ENCODE measurements at places on chromosomes 7 and 10. TPM values are rescaled to one million over a fixed set of nuclear protein-coding genes. Genes with fewer than 3 reads are reported as not detected.

The MGAM2 gene
- not detected for total RNA-seq

The AKR1C4 gene
- not detected for total RNA-seq

The PAX4 gene
- not detected for total RNA-seq

The GCK gene
- 43.9 TPM for total RNA-seq

The CNPY1 gene
- total RNA-seq: not detected

The NUB1 gene
- 41.6 TPM for total RNA-seq

The LLCFC1 gene
- not detected for total RNA-seq

The CCNY gene
- total RNA-seq: 219 TPM

The BMI1 gene
- 23.3 TPM for total RNA-seq

The SFTPA1 gene
- total RNA-seq: not detected

The IL6 gene
- not detected for total RNA-seq

The IKZF1 gene
- total RNA-seq: 1.1 TPM

The GNAT3 gene
- 2.0 TPM for total RNA-seq

The SPDYE6 gene
- not detected for total RNA-seq

The NRP1 gene
- total RNA-seq: 100 TPM

The TET1 gene
- 31.6 TPM for total RNA-seq

The MRLN gene
- total RNA-seq: not detected

The ITPRID1 gene
- not detected for total RNA-seq

The HGF gene
- total RNA-seq: not detected
